ENCODE measurements at places on chromosomes 7 and 10.

DNA sequence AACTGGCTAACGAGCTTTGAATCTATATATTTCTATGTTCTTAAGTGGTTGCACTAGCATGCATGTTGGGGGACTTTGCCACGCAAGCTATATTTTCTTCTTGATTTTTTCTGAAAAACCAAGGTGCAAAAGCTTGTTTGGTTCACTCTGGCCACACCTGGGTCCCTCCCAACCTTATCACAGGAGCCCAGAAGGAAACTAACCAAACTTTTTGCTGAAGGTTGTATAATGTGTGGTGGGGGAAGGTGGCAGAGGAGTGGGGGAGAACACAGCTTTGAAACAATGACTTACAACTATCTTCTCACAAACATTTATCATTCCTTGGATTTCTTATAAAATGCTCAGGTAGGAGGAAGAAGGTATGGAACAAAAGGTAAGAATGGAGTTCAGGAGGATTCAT is 75.3 kb downstream of the TMEM168 start:
- DNase-seq: no peak

GRCh38 chr10:43862756-43863155 is 214.1 kb upstream of the ZNF32 start:
- DNase-seq: no peak

- DNase-seq: peak; percentile 80
Observed at GRCh38 chr7:41881331-41882130, 178.6 kb upstream of the INHBA start.

DNA sequence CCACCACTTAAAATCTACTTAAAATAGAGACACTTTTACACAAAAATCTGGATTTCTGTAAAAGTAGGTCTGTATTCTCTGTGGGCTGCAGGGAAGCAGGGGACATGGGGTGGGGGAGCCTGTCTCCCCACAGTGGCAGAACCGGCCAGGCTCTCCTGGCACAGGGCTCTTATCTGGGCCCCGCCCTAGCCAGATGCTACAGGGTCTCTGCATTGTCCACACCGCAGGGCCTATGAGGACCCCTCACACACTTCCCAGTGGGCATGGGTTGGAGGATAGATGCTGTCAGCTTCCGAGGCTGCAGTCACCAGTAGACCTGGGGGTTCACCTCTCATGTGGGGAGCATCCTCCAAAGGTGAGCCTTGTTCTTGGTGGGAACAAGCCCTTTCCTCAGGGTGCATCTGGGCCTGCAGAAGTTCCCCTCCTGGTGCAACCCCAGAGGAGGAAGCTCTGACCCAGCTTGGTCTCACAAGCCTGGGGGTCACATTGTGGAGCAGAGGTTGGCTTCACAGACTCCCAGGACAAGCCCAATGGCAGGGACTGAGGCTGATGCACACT is 15.4 kb upstream of the MYL7 start:
- no peak for DNase-seq

- DNase-seq: no peak
Observed at GRCh38 chr10:123786306-123786705, 105.3 kb downstream of the CPXM2 start.

DNA sequence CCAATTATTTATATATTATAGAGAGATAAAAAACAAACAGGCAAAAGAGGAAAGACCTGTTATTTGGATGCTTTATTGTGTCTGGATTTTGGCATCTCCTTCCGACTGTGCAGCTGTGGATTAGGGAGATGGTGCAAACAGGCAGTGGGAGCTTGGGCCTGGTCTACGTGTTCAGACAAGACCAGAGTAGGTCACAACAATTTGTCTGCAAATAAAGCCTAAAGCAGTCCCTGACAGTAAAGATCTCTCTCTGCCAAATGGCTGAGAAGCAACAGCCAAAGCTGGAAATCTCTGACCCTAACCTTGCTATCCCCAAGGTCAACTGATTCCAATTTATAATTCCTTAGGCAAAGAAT is 82.0 kb downstream of the ABLIM1 start:
- DNase-seq: no peak

GRCh38 chr10:58943256-58943890 is 233.1 kb upstream of the PHYHIPL start:
- no peak for DNase-seq

- DNase-seq: no peak
Observed at GRCh38 chr10:104441329-104442000, 87.8 kb downstream of the CFAP58 start.

DNA sequence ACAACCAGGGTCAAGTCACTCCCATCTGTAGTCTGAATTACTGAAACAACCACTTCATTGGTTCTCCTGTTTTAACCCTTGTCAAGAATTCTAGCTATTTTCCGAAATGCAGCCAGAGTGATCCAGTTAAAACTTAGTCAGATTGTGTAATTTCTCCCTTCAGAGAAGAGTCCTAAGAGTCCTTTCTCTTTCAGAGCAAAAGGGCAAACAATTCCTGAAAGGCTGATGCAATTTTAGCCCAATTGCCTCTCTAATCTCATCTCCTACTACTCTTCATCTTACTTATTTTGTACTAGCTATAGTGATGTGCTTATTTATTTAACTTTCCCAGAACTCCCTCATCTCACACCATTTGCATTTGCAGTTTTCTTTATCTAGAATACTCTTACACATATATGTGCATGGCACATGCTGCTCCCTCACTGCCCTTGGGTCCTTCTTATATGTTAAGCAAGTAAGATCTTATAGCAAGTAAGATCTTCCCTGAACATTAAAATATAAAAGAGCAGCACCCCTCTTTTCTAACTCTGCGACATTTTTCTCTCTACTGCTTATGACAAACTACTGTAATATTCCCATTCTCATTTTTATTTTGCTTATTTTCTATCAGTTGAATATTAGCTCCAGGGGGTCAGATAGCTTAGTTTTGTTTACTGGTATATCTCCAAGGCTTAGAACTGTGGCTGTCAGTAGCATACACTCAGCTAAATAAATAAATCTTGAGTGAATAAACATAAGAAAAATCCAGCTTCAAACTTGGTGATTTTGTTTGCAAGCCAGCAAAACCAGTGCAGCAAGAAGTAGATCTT is 44.6 kb downstream of the HGF start:
- no peak for DNase-seq

DNA sequence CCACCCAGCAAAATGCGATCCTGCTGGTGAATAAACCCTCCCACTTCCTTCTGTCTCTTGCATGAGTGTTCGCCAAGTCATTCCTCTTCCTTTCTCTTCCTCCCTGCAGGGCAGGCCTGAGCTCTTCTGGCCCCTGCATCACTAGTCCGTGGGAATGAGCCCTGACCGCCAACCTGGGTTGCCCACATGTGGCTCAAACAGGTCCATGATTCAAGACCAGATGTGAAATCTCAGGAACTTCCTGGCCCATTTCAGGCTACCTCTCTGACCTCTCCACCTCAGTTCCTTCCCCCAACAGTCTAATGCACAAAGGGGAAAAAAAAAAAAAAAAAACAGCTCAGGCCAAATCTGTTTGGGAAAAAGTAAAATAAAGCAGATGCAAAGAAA is 5.4 kb upstream of the YWHAG start:
- DNase-seq: no peak

GRCh38 chr7:88795553-88795952 is at the start of gene TEX47:
Gene TEX47, minus strand, starts transcription at chr7:88795737. Its CDS starts 795 bp downstream, at chr7:88794942.
- DNase-seq: no peak

GRCh38 chr10:84499846-84500245 is 171.5 kb downstream of the CCSER2 start:
- DNase-seq: no peak

- no peak for DNase-seq
Observed at GRCh38 chr10:128694168-128694850, 568.1 kb upstream of the MKI67 start.

GRCh38 chr7:21407796-21408480 is 19.9 kb upstream of the SP4 start:
- no peak for DNase-seq

GRCh38 chr7:123994449-123994848 is 38.4 kb downstream of the TMEM229A start:
- DNase-seq: no peak

DNA sequence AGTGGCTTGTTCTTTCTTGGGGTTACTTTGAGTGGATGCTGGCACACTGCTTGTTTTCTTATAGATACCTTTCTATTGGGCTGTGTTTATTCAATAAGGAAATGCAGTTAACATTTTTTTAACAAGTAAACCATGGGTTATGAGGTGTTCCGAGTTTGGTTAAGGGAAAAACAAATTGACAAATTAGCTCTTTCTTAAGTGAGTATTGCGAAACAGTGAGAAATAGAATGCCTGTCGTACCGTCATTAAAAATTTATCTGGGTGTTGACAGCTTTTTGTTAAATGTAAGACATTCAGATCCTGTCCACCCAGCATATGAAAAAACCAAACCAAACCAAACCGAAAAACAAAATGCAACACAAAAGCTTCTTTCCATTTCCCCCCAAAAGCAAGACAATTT is 6.2 kb downstream of the CUX1 start:
- DNase-seq: no peak

- DNase-seq: no peak
Observed at GRCh38 chr10:114767986-114768821, 53.4 kb upstream of the FHIP2A start.

DNA sequence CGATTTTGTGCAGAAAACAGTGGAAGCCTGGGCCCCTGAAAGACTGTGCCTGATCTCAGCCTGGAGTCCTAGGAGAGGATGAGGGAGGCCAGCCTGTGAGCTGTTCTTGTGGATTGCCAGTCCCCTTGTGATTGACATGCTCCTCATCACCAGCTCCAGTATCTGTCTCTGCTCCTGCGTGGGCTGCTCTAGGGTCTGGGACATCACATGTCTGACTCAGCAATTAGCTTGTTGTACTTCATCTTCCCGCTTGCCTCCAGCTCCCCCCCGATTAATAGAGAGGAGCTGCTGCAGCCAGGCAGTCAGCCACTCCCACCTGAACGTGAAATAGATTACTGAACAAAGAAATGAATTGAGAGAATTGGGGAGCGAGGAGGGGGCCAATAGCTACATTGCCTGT is 99.6 kb upstream of the TBX20 start:
- DNase-seq: no peak

DNA sequence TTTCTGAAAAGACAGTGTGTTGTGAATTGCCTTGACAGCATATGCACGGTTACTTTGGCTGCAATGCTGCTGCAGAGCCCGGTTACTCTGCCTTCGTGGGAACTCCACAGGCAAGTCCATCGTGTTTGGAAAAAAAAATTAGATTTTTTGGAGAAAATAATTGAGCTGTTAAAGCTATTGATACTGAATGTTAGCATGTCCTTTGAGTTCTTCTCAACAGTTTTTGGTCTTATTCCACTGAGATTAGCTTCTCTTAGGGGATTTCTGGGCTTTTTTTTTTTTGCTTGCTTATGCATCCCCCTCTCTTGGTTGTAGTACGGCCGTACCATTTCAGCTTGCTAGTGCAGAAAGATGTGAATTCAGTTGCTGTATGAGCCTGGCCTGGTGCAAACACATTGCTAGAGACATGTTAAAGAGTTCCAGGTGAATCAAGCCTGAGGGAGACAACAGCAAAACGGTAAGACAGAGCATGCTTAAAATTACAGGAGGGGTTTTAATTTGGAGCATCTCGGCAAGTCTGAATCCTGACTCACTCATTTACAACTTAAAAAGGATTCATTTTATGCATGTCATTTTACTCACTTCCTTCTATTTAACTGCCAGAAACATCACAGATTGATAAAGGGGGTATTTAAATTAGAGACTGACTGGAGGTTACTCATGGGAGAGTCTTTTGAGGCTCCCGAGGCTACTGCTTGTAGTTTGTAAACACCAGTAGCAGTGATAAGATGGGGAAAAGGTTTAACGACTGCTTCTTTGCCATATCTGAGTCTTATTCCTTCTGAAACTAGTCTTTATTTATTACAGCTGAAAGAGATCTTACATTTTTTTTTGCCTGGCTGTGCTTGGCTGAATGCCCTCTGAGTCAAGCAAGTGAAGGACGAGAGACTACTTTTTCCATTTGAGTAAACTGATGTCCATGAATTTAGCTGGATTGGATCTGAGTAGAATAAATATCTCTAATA is 113.7 kb downstream of the CDK14 start:
- no peak for DNase-seq

GRCh38 chr10:120011359-120012130 is 119.0 kb downstream of the SEC23IP start:
- DNase-seq: no peak

DNA sequence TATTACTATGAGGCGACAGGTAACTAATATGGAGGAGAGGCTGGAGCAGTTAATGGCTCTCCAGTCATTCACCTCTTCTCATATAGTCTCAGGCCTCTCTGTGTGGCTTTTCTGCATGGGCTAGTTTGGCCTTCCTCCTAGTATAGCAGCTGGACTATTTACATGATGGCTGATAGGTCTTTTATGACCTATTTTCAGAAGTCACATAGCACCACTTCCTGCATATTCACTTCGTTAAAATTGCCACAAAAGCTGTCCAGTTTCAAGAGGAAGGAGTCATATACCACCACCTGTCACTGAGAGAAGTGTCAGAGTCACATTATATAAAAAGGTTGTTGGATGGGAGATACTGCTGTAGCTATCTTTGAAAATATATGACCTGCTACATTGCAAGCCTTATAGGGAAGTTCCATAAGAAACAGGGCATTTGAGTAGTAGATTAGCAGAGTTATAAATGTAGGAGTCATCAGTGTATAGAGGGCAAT is 8.0 kb upstream of the DMTF1 start:
- no peak for DNase-seq

DNA sequence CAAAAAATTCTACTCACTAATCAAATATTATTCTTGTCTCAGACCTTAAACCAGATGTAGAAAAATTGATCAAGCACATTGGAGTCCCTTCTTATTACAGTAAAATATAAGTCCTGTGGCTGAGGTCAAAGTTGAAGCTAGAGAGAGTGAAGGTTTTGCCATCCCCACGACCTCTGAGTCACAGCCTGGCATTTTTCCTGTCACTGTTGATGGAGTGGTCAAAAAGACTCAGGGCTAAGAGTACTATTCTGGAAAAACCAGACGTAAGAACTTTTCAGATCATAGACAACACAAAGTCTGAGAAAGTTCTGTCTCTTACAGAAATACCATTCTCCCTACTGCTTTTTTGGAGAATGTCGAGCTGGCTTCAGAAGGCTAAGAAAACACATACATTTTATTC is 323.7 kb upstream of the ANKRD30A start:
- DNase-seq: no peak

GRCh38 chr10:34862892-34863291 is 47.8 kb upstream of the PARD3 start:
- no peak for DNase-seq

DNA sequence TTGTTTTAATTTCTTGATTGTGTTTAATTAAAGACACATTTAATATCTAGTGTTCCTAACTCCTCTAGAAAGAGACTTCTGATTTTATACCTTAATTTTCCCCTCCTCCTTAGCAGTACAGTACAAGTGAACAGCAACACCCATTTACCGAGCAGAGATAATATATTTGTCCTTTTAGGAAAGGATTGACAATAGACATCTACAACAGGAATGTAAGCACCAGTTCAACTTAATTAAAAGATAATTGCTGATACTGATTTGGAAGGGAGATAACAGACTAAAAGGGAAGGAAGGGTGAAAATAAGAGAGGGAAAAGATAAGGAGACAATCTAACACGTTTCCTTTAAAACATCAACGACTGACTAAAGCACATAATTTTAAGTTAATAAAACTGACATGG is 119.3 kb downstream of the SRPK2 start:
- no peak for DNase-seq

All from stimulated activated CD8-positive, alpha-beta memory T cell treated with anti-CD3 and anti-CD28 coated beads, Interleukin-4, amount 100 ng/mL, for 48 hours (primary cell).